Ascending aorta (tissue), 2 donors: ENCODE measurements at places on chromosomes 6 and 20. TPM values are rescaled to one million over a fixed set of nuclear protein-coding genes. Genes with fewer than 3 reads are reported as not detected.
A peak's percentile ranks its signal among the peaks of the same experiment; 100 is the strongest.

CD83 gene
- total RNA-seq: 0.11 TPM

DNA sequence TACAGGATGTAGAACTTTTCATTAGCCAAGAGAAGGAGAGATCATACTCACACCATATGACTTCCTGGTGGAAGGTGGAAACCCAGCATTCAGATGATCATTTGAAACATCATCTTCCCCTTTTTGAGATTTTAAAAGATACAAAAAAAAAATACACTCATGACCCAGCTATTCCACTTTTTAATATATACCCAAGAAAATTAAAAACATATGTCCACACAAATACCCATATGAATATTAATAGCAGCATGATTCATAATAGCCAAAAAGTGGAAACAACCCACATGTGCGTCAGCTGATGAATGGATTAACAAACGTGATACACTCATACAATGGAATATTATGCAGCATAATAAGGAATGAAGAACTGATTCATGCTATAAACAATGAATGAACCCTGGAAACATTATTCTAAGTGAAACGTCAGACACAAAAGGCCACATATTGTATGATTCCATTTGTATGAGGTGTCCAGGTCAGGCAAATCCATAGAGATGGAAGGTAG, 130.0 kb upstream of the SGK1 start:
- no peaks in the 10 kb centered on the region for H3K27me3 ChIP-seq
- no peaks in the 10 kb centered on the region for H3K36me3 ChIP-seq

NTSR1 gene
- not detected for total RNA-seq

- no peaks in the 10 kb centered on the region for H3K27me3 ChIP-seq
- no peaks in the 10 kb centered on the region for H3K36me3 ChIP-seq
- H3K4me1 ChIP-seq: no peaks in the 10 kb centered on the region
- H3K27ac ChIP-seq: no peak overlapping the region
These were observed 151.9 kb downstream of the CFAP61 start for GRCh38 chr20:20204256-20204655.

DNA sequence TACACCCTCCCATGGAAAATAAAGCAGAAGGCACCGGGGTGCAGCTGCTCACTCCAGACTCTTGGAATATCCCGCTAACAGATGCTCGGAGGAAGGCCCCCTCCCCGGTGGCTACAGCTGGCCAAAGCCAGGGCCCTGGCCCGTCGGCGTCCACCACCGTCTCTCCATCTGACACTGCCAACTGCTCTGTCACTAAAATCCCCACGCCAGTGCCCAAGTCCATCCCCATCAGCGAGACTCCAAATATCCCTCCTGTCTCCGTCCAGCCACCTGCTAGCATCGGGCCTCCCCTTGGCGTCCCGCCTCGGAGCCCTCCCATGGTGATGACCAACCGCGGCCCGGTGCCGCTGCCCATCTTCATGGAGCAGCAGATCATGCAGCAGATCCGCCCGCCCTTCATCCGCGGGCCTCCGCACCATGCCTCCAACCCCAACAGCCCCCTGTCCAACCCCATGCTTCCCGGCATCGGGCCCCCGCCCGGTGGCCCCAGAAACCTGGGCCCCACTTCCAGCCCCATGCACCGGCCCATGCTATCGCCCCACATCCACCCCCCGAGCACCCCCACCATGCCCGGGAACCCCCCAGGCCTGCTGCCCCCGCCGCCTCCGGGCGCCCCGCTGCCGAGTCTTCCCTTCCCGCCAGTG, 143.9 kb downstream of the SOBP start:
- no peaks in the 10 kb centered on the region for H3K27me3 ChIP-seq
- no peak for DNase-seq

DNA sequence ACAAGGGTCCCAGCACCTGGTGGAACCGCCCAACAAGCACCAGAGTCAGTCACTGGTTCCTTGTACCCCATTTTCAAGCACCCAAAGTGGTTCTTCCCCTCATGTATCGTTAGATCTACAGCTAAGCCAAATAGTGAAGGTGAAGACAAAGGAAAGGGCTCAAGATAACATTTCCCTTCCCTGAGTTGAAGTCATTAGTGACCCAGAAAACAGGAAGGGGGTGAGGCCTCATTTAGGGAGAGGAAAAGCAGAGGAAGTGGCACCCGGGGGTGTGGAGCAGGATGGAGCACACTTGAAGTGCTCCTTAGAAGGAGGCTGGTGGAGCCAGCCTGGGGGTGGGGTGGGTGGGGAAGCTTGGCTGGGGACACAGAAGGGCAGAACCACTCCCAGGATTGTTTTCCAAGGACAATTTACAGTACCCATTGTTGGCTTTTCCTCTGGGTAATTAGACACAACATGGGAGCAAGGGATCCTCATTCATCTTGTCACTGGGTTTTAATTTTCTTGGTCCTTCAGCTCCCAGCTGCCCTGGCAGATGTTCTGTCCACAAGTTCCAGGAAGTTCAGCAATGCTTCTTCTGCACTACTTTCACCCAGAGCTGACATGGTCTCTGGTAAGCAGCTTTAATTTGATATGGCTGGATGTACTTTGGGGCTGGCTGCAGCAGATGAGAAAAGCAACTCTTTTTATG, 73.3 kb upstream of the CD93 start:
- peak overlapping the region; percentile 96 for H3K27ac ChIP-seq

TFAP2C gene
- total RNA-seq: 4.9 TPM
